ENCODE measurements at places on chromosomes 3 and 15.

- DNase-seq = no peak
Measured at GRCh38 chr3:8660175-8661118, 15.8 kb upstream of the SSUH2 start.

GRCh38 chr15:80984856-80985255 lies 4.8 kb downstream of the MESD start:
- DNase-seq = no peak

GRCh38 chr3:9913601-9914000 lies 3.3 kb upstream of the IL17RC start:
- no peak for DNase-seq

DNA sequence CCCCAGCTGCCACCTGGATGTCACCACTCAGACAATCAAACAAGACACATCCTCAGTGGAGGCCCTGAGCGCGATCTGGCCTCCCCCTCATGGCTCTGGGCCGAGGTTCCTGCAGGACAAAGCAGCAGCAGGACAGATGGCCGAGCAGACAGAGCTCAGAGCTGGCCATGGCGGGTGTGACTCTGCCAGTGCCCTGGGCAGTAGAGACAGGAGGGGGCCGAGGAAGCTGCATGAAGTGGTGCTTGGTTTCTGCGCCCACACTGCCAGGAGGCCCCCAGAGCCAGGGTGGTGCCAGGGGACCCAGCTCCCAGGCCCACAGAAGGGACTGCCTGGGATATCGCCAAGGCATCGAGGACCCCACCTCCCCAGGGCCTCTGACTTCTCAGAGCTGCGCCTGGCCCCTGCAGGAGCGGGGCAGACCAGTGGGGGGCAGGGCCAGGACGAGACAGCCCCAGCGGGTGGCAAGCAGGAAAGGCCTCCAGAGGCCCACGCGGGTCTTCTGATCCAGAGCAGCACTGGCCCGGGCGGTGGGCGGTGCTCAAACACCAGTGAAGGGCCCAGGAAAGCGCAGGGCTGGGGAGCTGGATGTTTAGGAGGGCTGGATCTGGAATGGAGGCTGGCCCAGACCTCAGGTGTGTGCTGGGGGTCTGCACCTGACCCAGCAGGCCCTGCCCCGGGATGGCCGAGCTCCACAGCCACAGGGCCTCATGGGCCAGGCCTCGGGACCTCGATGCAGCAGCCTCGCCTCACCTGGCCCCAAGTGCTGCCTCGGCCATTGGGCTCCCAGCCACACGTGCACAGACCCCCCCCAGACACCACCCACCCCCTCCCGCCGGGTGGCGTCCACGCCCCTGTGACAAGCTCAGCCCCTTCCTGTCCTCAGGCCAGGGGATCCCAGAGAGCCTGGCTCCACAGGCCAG lies 76.0 kb downstream of the GOLGA8G start:
- no peak for DNase-seq

- no peak for DNase-seq
Measured at GRCh38 chr3:49352890-49353421, 5.2 kb downstream of the GPX1 start.

DNA sequence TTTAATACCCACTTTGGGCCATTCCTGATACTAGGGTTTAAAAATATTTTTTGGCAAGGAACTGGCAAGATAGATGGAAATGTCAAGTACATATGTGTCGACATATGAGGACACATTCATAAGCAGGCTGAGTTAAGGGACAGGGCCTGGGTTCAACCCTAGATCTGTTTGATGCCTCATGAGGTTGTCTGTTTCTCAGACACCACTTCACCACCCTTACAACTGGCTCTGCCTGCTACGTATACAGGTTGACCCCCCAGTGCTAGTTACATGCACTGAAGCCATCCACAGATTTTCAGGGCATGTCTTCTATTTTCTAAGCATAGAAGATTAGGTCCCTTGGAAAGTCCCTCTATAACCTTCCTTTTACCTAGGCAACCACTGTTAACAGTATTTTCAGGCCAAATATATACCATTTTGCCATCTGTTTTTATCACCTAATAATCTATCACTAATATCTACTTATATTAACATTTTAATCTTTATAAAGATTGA lies 296.7 kb downstream of the PLCL2 start:
- no peak for DNase-seq

- no peak for DNase-seq
Measured at GRCh38 chr15:98920091-98920880, 87.3 kb downstream of the PGPEP1L start.

- no peak for DNase-seq
Measured at GRCh38 chr3:7744850-7745249, 756.8 kb upstream of the LMCD1 start.

GRCh38 chr3:192636517-192637444 lies 90.6 kb downstream of the FGF12 start:
- DNase-seq = no peak

DNA sequence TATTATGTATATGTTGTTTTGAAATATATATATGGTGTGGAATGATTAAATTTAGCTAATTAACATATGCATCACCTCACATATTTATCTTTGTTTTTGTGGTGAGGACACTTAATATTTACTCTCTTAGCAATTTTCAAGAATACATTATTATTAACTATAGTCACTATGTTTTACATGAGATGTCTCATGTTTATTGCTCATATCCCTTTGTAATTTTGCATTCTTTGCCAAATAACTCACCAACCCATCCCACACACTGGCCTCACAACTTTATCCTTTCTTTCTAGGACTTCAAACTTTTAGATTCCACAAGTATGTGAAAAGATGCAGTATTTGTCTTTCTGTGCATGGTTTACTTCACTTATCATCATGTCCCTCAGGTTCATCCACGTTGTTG lies 950.2 kb upstream of the CADM2 start:
- DNase-seq = no peak

- no peak for DNase-seq
Measured at GRCh38 chr15:68807249-68807648, 13.4 kb downstream of the ANP32A start.

GRCh38 chr3:86988235-86988634 lies 2.7 kb downstream of the VGLL3 start:
- DNase-seq = no peak

- no peak for DNase-seq
Measured at GRCh38 chr3:134111616-134112015, 81.9 kb upstream of the SLCO2A1 start.

DNA sequence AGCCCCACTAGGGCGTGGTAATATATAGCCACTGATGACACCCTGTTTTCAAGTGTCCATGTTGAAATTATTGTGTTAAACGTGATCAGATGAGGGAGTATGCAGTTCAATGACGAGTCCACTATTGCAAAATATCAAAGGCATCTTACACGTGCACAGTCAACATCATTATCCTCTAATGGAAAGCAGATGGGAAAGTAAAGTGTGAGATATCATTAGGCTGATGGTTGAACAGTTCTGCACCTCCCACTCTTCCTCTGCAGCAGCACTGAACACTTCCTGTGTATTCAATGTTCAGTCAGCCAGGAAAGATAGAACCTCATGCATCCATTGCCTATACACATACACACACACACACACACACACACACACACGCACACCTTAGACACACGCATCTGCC lies 431.8 kb upstream of the CCDC54 start:
- no peak for DNase-seq

- no peak for DNase-seq
Measured at GRCh38 chr3:103085465-103085864, 650.6 kb downstream of the ZPLD1 start.

- DNase-seq = no peak
Measured at GRCh38 chr3:25558121-25558520, 106.6 kb downstream of the TOP2B start.

DNA sequence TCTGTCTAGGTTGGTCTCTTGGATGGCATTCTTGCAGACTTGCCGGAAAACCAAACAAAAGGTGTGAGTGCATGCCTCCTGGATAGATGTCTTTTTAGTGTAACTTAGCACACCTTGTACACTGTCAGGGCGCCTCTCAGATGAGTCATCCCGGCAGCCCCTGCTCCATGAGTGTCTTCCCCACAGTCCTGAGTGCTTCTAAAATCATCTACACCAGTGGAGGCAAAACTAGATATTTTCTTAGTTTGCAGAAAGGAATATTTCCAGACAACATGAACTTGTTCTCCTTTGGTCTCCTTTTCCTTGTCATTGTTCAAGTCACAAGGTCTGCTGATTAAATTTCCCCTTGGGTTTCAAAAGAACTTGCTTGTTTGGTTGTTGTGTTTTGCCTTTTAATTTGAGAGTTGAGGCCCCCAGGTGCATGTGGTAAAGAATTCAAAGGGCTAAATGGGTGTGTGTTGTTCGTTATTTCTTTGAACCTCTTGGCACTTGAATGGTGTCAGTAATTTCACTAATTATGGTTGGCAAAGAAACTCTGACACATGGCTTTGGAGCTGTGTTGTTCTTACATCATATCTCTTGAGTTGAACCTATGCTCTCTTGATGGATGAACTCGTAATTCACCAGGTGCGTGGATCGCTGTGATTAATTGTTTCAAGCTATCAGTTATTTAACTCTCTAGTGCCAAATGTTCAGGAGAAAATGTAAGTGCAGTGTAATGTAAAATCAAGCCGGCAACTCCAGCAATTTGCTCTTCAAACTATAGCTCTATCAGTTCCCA lies 98.2 kb downstream of the IGF1R start:
- no peak for DNase-seq

DNA sequence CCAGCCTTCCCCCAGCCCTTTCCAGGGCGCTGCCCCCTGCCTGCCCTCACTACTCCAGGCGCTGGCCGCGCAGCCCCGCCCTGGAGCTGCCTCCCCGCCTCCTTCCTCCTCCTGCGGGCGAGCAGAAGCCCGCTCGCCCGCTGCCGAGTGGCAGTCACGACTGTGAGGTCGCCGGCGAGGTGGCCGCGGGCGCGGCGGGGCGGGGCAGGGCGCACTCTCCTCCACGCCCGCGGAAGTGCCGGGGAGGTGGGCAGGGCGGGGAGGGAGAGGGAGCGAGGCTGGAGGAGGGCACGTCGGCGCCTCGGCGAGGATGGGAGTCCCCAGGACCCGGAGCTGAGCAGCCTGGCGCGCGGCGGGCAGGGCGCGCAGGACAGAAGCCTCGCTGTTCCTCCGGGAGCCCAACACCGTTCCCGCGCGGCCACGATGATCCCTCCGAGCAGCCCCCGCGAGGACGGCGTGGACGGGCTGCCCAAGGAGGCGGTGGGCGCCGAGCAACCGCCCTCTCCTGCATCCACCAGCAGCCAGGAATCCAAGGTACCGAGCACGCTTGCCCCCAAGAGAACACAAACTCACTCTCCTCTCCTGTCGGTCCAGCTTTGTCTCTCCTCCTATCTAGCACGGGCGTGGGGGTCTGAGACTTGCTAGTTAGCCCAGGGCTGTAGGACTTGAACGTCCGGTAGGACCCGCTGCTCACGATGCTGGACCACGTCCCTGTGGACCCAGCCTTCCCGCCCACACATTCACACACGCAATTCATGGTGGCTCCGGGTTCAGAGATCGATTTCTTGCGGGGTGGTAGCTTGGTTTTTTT lies at the start of gene STAC:
STAC (plus strand) TSS at position 284 of the 811 bp plus-strand sequence; CDS start at position 424, 140 bp downstream.
- DNase-seq = no peak

GRCh38 chr15:85024509-85025336 lies 43.1 kb downstream of the PDE8A start:
- no peak for DNase-seq

GRCh38 chr15:59950603-59951388 lies 53.3 kb upstream of the FOXB1 start:
- no peak for DNase-seq

DNA sequence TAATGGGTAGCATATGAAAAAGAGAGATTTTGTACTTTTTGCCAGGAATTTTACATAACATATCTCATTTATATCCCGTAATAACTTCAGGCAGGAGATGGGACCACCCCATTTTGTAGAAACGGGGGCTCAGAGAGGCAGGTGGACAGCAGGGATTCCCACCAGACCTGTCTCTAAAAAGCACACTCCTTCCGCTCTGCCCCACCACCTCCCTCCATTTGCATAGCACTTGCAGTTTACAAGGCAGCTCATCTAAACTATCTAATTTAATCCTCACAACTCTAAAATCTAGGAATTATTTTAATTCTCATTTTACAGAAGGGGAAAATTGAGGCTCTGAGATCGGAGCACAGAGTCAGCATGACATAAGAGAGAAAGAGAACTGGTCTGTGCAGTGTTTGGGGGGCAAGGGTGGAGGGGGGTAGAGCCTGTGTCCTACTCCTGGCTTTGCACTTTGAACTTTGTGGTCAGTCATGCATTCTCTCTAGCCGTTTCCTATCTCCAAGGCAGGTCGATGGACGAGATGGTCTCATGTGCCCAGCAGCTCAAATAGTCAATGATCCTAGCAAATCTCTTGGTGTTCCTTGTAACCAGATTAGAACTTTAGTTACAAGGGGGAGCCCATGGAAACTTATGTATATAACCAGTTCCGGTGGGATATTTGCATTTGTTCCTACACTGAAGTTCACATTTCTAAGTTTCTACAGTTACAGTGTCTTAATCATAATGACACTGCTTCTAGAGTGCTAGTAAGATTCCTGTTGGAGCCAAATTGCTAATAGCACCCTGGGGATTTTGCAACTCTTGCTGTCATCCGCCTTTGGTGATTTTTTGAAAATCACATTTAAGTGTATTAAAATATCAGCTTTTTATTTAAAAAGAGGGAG lies 18.6 kb downstream of the CRYGS start:
- no peak for DNase-seq

GRCh38 chr3:78066287-78066686 lies 1026.4 kb downstream of the ROBO2 start:
- no peak for DNase-seq
